SK-N-SH (cell line): ENCODE measurements at places on chromosomes 6 and 20. TPM values are rescaled to one million over a fixed set of nuclear protein-coding genes. Genes with fewer than 3 reads are reported as not detected.
A peak's percentile ranks its signal among the peaks of the same experiment; 100 is the strongest.

The HLA-DRB1 gene
- polyA plus RNA-seq: not detected in 2 replicates

DNA sequence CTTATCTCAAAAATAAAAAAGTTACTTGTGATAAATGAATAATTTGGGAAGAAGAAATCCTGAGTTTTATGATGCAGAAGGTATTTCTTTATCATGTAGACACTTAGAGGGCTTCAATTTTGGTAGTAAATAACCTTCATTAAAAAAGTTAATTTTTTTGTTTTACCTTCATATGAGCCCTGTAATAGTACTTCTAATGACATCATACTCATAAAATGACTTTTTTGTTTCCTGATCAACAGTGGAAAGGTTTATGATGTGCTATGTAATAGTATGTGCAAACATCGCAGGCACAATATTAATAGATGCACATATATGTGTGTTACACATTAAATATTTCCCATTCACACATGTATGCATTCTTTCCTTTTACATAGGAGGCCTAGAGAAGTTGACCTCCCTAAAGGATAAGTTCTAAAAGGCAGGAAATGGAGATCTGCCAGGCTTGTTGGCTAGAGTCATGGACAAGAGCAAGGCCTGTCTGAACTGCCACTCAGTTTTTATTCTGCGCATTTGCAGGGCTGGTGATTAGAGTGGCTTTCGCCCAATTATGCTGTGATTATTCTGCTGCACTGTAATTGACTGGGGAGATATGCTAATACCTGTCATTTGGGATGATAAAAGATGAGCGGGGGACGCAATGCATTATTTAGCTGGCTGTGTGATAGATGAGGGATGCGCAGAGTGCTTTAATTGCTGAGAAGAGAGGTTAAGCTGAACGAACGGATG is 272.6 kb downstream of the TMEM242 start:
- no peaks in the 10 kb centered on the region for H3K36me3 ChIP-seq
- H3K4me3 ChIP-seq: no peak overlapping the region
- peak overlapping the region; percentile 88 for H3K27ac ChIP-seq
- DNase-seq: peak; percentile 62
- H3K27me3 ChIP-seq: no peaks in the 10 kb centered on the region
- H3K4me1 ChIP-seq: peaks cover 9% of the 10 kb centered on the region; the same call in 1 of the 2 replicates

- H3K4me3 ChIP-seq: no peak overlapping the region
- H3K27ac ChIP-seq: no peak overlapping the region
- no peaks in the 10 kb centered on the region for H3K27me3 ChIP-seq
- no peaks in the 10 kb centered on the region for H3K36me3 ChIP-seq
- no peak for DNase-seq
Observed at GRCh38 chr6:143299253-143300166, 151.0 kb downstream of the ADAT2 start.

The SLC16A10 gene
- 0.08 and 0.12 TPM in 2 replicates for polyA plus RNA-seq

GRCh38 chr6:30643656-30644055 is 3.3 kb upstream of the C6orf136 start:
- H3K4me3 ChIP-seq: no peak overlapping the region
- DNase-seq: no peak
- H3K36me3 ChIP-seq: peaks cover 24% of the 10 kb centered on the region
- H3K4me1 ChIP-seq: peaks cover 6% of the 10 kb centered on the region
- no peaks in the 10 kb centered on the region for H3K27me3 ChIP-seq

DNA sequence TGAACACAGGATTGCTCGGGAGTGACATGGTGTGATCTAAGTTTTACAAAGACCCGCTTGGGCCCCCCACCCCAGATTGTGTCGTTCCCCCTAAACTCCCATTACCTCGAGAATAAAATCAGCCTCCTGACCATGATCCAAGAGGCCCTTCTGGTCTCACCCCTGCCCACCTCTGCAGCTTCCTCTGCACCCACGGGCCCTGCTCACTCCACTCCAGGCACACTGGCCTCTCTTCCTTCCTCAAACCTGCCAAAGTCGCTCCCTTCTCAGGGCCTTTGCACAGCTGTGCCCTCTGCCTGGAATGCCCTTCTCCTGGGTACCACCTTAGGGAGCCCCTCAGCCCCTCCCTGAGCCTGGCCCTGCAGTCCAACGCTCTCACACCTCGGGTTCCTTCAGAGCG is 17.9 kb downstream of the TGM2 start:
- H3K4me1 ChIP-seq: peaks cover 35% of the 10 kb centered on the region
- no peak overlapping the region for H3K4me3 ChIP-seq
- no peaks in the 10 kb centered on the region for H3K27me3 ChIP-seq
- H3K27ac ChIP-seq: no peak overlapping the region
- peaks cover 56% of the 10 kb centered on the region; the same call in 1 of the 2 replicates for H3K36me3 ChIP-seq
- no peak for DNase-seq

The RMND1 gene
- polyA plus RNA-seq: 14.8 and 17.9 TPM in 2 replicates

GRCh38 chr6:94144807-94145206 is 725.4 kb upstream of the EPHA7 start:
- no peak overlapping the region for H3K27ac ChIP-seq
- no peaks in the 10 kb centered on the region for H3K36me3 ChIP-seq
- no peaks in the 10 kb centered on the region for H3K27me3 ChIP-seq
- no peak overlapping the region for H3K4me3 ChIP-seq
- no peaks in the 10 kb centered on the region for H3K4me1 ChIP-seq
- DNase-seq: no peak

The PEX6 gene
- polyA plus RNA-seq: 12.5 and 15.3 TPM in 2 replicates

- DNase-seq: no peak
- no peak overlapping the region for H3K4me3 ChIP-seq
- peaks cover 6% of the 10 kb centered on the region; the same call in 1 of the 2 replicates for H3K4me1 ChIP-seq
- H3K27me3 ChIP-seq: no peaks in the 10 kb centered on the region
- no peaks in the 10 kb centered on the region for H3K36me3 ChIP-seq
- H3K27ac ChIP-seq: peak overlapping the region; percentile 82
Observed at GRCh38 chr6:131399433-131399832, 173.6 kb upstream of the ARG1 start.

The CAP2 gene
- polyA plus RNA-seq: 8.5 and 10.0 TPM in 2 replicates

- peaks cover 4% of the 10 kb centered on the region for H3K4me1 ChIP-seq
- H3K27ac ChIP-seq: no peak overlapping the region
- DNase-seq: no peak
- H3K4me3 ChIP-seq: no peak overlapping the region
Observed at GRCh38 chr6:35673755-35674154, 15.0 kb downstream of the FKBP5 start.

The CALHM4 gene
- polyA plus RNA-seq: not detected in 2 replicates

DNA sequence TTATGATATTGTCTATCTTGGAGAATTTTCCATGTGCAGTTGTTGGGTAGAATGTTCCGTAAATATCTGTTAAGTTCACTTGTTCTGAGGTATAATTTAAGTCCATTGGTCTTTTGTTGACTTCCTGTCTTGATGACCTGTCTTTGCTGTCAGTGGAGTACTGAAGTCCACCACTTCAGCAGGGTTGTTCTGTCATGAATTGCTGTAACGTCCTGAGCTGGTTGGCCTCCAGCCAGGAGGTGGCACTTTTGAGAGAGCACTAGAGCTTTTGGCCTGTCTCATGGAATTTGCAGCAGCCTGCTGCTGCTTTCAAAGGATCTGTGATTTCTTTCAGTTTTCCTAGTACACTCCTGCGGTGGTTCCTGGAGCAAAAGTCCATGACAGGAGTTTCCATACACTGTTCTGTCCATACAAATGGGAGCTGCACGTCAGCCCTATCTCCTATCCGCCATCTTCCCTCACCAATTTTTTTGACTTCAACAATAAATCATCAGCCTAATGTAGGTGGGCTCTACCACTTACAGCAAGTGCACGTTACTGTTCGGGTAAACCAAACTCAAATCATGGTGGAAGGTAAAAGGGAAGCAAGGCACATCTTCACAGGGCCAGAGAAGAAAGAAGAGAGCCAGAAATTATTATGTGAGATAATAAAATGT is 46.9 kb upstream of the TRERF1 start:
- DNase-seq: no peak
- H3K4me1 ChIP-seq: no peaks in the 10 kb centered on the region
- no peak overlapping the region for H3K4me3 ChIP-seq
- no peaks in the 10 kb centered on the region for H3K36me3 ChIP-seq
- H3K27me3 ChIP-seq: no peaks in the 10 kb centered on the region

GRCh38 chr6:2196079-2196679 is 49.2 kb downstream of the GMDS start:
- peak; percentile 57 for DNase-seq
- H3K36me3 ChIP-seq: no peaks in the 10 kb centered on the region
- H3K27ac ChIP-seq: peak overlapping the region; percentile 22; the same call in 1 of the 2 replicates
- H3K4me1 ChIP-seq: peaks cover 13% of the 10 kb centered on the region

DNA sequence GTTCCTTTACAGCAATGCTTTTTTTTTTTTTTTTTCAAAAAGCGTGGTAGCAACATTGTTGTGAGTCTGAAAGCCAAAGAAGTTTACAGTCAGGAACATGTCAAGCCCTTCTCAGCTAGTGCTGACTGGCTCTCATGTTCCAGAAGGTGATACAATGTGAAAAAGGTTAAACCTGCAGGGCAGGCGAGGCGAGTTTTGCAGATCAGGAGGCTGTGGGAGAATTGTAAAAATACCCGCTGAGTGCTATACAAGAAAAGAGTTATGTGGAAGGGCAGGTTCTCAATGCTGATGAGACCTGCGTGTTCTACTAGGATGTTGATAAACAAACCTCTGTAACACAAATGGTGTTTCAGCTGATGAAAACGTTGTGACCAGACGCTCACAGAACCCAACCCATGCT is 30.9 kb upstream of the RPP40 start:
- H3K4me1 ChIP-seq: no peaks in the 10 kb centered on the region; the same call in 1 of the 2 replicates
- no peak overlapping the region for H3K4me3 ChIP-seq
- DNase-seq: no peak
- H3K36me3 ChIP-seq: no peaks in the 10 kb centered on the region
- no peaks in the 10 kb centered on the region for H3K27me3 ChIP-seq

The TFAP2C gene
- polyA plus RNA-seq: not detected in 2 replicates

- H3K27ac ChIP-seq: no peak within 1 kb of the TSS
- no peaks in the 10 kb centered on the region; the same call in 1 of the 2 replicates for H3K4me1 ChIP-seq
- H3K36me3 ChIP-seq: no peaks in the 10 kb centered on the region
- peaks cover 55% of the 10 kb centered on the region; the same call in 1 of the 2 replicates for H3K27me3 ChIP-seq
- no peak for DNase-seq
Observed at GRCh38 chr6:30160785-30161531, at the start of gene TRIM10. TSS of gene TRIM10 (minus strand) at chr6:30161211. CDS start at chr6:30160858, 353 bp downstream.

DNA sequence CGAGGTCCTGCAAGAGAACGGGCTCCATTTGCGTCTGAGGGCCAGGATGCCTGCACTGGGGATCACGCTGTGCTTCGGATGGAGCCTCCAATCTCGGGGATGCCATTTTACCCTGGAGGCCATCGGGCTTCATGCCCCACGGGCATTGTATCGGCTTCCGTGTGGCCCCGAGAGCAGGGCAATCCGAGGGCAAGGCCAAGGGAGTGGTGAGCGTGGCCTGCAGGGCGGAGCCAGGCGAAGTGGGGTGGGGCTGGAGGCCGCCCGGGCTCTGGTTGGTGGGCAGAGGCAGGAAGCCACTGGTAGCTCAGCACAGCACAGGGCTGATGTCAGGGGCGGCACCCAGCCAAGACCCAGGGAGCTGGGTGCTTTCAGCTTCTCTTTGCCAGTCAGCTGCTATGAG is 57.5 kb upstream of the BHLHE23 start:
- no peak for DNase-seq
- H3K4me1 ChIP-seq: peaks cover 9% of the 10 kb centered on the region; the same call in 1 of the 2 replicates
- no peaks in the 10 kb centered on the region for H3K36me3 ChIP-seq
- no peaks in the 10 kb centered on the region for H3K27me3 ChIP-seq
- no peak overlapping the region for H3K4me3 ChIP-seq
- no peak overlapping the region for H3K27ac ChIP-seq

- H3K27me3 ChIP-seq: peaks cover 39% of the 10 kb centered on the region
- peak; percentile 57 for DNase-seq
- no peak overlapping the region for H3K27ac ChIP-seq
Observed at GRCh38 chr20:3670511-3670910, 7.3 kb upstream of the GFRA4 start.

GRCh38 chr6:158538741-158539140 is 21.1 kb upstream of the TMEM181 start:
- H3K4me1 ChIP-seq: peaks cover 14% of the 10 kb centered on the region; the same call in 1 of the 2 replicates
- DNase-seq: no peak
- H3K27me3 ChIP-seq: no peaks in the 10 kb centered on the region
- no peak overlapping the region for H3K4me3 ChIP-seq

DNA sequence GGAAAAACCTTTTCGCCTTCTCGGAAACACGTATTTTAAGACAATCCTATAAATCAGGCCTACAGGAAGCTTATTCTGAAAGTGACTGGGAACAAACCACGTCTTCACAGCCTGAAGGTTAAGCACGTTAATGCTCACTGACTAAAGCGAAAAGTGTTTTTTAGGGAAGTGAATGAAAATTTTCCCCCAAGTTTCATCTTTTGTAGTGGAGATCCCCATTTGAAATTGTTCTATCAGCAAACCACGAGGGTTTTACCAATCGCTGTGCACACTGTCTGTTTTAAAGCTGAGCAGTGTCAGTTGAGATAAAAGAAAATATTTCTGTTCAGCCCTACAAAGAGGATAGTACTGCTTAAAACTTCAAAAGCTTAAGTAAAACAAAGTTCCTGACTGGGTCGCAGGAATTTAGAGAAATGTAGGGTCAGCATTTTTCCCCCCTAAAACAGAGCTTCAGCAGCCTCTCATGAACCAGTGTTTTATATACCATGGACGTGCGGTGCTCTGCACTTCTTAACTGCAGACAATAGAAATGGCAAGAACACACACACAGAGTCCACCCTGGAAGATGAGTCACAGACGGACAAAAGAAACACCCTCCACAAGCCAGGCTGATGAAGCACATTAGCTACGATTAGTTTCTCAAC is 34.9 kb downstream of the SLC22A23 start:
- peaks cover 2% of the 10 kb centered on the region; the same call in 1 of the 2 replicates for H3K4me1 ChIP-seq
- H3K4me3 ChIP-seq: no peak overlapping the region
- no peak for DNase-seq
- no peak overlapping the region for H3K27ac ChIP-seq
- H3K27me3 ChIP-seq: peaks cover 47% of the 10 kb centered on the region

The SLC17A1 gene
- not detected in 2 replicates for polyA plus RNA-seq

DNA sequence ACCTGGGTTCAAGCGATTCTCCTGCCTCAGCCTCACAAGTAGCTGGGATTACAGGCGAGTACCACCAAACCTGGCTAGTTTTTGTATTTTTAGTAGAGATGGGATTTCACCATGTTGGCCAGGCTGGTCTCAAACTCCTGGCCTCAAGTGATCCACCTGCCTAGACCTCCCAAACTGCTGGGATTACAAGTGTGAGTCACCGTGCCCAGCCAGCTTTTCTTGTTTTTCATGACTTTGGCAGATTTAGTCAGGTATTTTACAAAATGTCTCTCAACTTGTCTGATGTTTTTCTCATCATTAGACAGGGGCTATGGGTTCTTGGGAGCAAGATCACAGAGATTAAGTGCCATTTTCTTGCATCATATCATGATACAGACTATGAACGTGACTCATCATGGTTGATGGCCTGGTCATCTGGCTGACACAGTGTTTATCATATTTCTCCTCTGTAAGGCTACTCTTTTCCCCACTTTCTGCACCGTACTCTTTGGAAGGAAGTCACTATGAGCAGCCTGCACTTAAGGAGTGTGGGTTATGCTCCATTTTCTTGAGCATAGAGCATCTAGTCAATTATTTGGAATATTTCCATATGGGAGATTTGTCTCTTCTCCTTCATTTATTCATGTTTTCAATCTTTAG is 67.8 kb downstream of the RNF182 start:
- no peak overlapping the region for H3K4me3 ChIP-seq
- H3K27ac ChIP-seq: no peak overlapping the region

DNA sequence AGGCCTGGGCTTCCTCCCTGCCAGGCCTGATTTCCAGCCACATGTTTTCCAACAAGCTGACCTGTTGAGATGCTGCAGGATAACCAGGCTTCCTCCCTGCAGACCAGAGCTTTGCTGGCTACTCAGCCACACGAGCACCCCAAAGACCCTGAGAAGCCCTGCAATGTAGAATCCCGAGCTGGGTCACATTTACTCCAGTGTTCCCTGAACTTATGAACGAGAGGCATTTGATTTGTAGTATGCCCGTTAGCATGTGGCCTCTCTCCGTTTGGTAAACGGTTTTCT is 4.0 kb downstream of the SIRPA start:
- H3K4me3 ChIP-seq: no peak overlapping the region
- no peak overlapping the region for H3K27ac ChIP-seq
- no peaks in the 10 kb centered on the region for H3K36me3 ChIP-seq

The BTNL2 gene
- not detected in 2 replicates for polyA plus RNA-seq
